CD4-positive, alpha-beta T cell treated with Interleukin-1 beta for 1 hour (primary cell): ENCODE measurements at places on chromosomes 16 and 17.

DNA sequence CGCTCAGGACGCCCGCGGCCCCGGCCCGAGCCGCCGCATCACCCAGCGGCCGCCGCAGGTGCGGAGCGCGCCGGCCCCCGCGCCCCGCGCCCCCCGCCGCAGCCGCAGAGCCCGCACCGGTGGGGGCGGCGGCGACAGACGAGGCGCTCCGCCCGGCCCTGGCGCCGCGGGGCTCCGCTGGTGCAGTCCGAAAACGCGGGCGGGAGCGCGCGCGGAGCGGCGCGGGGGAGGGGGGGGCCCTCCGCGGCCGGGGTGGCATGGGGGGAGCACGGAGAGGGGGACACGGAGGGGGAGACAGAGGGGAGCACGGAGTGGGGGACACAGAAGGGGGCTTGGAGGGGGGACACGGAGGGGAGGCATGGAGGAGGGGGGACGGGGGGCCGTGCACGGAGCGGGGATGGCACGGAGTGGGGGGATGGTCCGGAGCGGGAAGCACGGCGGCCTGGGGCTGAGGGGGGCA, at the start of gene AATK:
TSS of gene AATK (minus strand) at position 189 of the 460 bp plus-strand sequence. CDS start 229 bp downstream, outside the sequence.
- no peak for DNase-seq

- peak; percentile 61 for DNase-seq
Observed at GRCh38 chr17:31680126-31680525, 178.9 kb downstream of the COPRS start.

- DNase-seq = no peak
Observed at GRCh38 chr17:55822028-55822427, 71.2 kb downstream of the PCTP start.

GRCh38 chr17:7632492-7632894, 2.6 kb downstream of the SHBG start:
- peak; percentile 41 for DNase-seq

DNA sequence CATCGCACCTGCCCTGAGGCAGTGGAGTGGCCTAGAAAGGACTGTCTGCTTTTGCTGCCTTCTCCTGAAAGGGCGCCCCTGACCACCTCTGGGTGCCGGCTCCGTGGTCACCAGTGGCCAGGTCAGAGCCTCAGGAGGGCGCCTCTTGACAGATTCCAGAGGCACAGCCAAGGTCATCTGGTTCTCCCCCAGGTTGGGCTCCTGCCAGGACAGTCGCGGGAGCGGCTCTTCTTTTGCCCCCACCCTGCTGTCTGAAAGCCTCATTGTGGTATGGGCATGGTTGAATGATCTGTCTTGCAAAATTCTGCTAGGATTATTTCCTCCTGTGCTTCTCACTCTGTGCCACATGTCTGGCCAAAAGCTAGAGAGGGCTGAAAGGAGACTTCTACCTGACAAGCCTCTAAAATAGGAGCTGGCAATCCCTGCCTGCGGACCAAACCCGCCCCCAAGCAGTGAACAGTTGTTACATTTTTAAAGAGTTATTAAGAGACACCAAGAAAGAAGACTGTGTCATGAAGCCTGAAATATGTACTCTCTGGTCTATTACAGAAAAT, 82.8 kb downstream of the SNX29 start:
- no peak for DNase-seq

DNA sequence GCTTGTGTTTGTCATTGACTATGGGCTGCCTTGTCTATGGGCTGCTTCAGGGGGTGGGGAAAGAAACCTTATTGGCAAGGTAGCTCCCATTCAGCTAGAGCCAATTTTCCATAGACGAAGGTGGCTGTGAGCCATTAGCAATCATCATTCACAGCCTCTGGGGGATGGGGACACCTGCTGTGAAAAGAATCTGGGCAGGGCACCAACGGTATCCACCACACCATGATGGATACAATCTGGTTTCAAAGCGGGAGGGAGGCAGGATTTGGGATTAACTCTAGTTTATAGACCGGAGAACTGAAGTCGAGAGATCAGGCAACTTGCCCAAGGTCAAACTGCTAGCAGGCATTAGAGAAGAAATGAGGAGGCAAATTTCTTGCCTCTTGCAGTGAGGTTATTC, 182.3 kb downstream of the SHISA9 start:
- DNase-seq = no peak

- DNase-seq = no peak
Observed at GRCh38 chr17:11991461-11991860, 5.8 kb downstream of the ZNF18 start.

GRCh38 chr17:78264590-78264989, 33.2 kb downstream of the TMEM235 start:
- DNase-seq = no peak

DNA sequence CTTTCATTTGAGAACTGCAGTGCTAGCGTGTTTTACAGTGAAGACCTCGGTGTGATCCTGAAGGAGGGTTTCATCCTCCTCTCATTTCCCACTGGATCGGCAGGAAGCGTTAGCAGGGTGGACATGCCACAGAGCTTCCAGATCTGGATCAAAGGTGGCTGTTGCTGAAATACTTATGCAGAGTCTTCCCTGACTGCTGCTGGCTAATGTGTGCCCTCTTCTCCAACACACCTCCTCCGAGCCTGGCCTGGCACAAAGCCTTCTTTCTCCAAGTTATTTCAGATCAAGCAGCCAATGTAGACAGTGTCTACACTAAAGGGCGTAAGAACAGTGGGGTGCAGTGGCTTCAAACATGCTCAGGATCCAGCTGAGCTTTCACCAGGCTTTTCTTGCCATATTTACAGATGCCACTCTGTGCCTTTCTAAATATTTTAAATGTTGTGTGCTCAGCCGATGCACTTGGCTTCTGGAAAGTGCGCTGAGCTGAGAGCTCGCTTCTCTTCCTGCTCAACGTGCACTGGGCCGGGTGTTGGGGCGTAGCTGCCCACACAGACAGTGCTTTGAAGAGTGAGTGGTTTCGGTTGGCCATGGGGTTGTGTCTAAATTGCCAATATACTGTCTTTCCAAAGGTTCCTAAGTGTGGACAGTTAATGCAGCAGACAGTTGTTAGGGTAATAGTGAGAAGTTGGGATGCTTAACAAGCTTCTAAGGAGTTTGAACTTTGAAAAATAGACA, 2.1 kb downstream of the ZNF750 start:
- no peak for DNase-seq

- DNase-seq = peak; percentile 66
Observed at GRCh38 chr16:49575346-49576172, 202.0 kb downstream of the C16orf78 start.

GRCh38 chr16:72244853-72245252, 72.9 kb upstream of the PMFBP1 start:
- DNase-seq = no peak

- DNase-seq = no peak
Observed at GRCh38 chr17:491086-492021, 138.7 kb upstream of the RPH3AL start.
